AG08396 (cell line): ENCODE measurements at places on chromosomes 12 and 14.

GRCh38 chr12:49223122-49223521, 34.2 kb upstream of the TUBA1A start:
- DNase-seq: no peak

GRCh38 chr12:91636721-91637120, 454.1 kb upstream of the DCN start:
- DNase-seq: no peak

DNA sequence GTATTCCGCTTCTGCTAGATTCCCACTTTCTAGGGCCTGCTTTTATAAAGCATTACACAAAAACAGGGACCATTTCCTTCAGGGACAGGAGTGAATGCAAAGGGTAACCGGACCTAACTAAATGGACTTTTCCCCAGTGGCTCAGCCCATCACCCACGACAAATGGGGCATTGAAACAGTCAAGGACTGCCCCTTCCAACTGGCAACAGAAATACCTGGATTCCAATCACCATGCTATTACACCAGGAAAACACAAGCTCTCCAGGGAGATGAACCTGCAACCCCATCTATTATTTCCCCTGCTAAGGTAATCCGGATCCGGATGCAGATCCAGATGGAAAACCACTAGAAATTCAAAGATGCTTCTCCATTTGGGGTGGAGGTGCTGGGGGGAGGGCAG, 1.0 kb downstream of the MPHOSPH9 start:
- DNase-seq: no peak

GRCh38 chr14:64506721-64507120, 2.2 kb downstream of the ZBTB1 start:
- no peak for DNase-seq

- DNase-seq: no peak
Measured at GRCh38 chr12:119082496-119082895, 96.2 kb upstream of the HSPB8 start.

GRCh38 chr12:26069796-26070195, 55.0 kb downstream of the BHLHE41 start:
- no peak for DNase-seq

DNA sequence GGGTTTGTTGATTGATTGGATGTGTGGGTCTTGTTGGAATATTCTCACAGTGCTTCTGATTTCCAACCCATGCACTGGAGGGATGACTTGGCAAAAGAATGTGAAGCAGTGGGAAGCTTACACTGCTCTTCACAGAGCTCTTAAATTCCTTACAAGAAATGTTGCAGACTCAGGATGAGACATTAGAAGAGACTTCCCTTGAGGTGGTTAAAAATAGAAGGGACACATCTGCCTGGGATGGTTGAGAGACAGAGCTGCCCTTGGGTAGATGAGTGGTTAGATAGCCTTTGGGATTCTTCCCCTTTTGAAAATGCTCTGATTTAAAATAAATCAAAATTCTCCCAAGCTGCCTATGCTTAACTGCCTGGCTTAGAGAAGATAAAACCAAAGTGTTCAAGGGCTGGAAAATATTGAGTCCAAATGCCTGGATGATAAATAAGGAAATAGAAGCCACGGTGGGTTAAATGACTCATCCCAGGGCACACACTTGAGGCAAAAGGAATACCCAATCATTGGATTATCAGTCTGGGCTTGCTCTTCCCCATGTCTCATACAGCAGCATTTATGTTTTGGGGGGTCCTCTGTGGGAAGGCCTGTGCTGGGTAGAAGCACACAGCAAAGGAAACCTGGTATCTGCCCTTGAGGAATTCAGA, 264.3 kb downstream of the AKAP6 start:
- peak; percentile 53 for DNase-seq

- DNase-seq: no peak
Measured at GRCh38 chr14:78202163-78202562, 32.0 kb downstream of the NRXN3 start.

DNA sequence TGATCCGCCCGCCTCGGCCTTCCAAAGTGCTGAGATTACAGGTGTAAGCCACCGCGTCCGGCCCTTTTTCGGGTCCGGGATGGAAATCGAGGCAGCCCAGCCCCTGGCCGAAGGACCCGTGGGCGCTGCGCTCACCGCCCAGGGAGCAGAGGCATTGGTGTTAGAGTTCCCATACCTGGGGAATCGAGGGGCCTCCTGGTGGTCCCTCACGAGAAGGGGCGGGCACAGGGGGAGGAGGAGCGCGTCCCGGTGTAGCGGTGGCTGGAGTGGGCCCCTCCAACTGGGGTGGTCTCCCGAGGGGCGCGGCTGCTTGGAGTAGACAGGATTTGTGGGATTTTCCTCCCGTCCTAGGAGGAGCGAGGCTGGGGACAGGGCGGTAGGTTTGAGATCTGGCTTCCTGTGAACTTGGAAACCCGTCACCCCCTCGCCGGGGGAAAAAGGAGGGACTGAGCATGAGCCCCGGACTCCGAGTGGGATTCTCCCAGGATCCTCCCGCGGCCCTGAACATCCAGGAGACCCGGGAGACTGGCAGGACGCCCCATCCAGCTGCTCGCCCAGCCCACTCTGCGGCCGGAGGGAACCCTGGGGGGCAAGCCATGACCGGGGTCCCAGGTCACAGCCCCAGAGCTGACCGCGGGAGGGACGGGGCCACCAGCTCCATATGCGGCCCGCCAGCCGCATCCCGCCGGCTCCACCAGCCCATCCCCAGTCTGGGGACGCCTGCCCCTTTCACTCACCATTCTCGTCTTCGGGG, 70.9 kb downstream of the ASCL4 start:
- no peak for DNase-seq

GRCh38 chr14:59769586-59769985, 101.0 kb downstream of the RTN1 start:
- DNase-seq: no peak

DNA sequence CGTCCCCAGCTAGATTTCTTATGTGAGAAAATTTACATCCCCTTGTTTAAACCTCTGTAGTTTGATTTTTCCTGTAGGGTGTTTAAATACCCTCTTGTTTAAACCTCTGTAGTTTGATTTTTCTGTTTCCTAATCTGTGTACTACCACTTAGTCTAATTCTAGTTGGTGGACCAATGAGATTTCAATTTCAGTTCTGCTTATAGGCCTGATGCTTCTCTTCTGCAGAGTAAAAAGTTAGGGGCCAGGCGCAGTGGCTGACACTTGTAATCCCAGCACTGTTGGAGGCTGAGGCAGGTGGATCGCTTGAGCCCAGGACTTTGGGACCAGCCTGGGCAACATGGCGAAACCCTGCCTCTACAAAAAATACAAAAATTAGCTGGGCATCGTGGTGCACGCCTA, 11.5 kb downstream of the UBC start:
- DNase-seq: no peak

- DNase-seq: no peak
Measured at GRCh38 chr14:56195704-56196103, 77.5 kb downstream of the PELI2 start.

DNA sequence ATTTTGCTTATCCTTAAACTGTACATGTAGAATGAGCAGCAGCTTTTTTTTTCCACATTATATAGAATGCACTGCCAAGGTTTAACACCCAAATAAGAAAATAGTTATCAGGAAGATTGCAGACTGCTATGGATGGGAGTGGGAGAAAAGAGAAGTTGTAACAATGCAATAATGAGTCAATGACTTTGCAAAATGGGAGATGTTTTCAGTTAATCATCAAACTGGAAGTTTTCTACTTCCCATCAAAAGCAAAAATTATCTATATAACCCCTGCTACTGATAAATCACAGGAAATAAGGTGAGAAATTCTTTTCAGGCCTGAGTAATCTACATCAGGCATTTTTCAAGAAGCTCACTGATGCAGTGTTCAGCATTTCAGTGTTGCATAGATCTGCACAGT, 309.1 kb downstream of the GXYLT1 start:
- DNase-seq: no peak

- no peak for DNase-seq
Measured at GRCh38 chr12:59736359-59736758, 140.5 kb downstream of the SLC16A7 start.

GRCh38 chr12:81722004-81722403, 37.1 kb downstream of the PPFIA2 start:
- no peak for DNase-seq

- peak; percentile 90 for DNase-seq
Measured at GRCh38 chr12:77324763-77325468, 259.5 kb upstream of the E2F7 start.

GRCh38 chr14:95943699-95944098, 67.1 kb downstream of the TUNAR start:
- DNase-seq: no peak

DNA sequence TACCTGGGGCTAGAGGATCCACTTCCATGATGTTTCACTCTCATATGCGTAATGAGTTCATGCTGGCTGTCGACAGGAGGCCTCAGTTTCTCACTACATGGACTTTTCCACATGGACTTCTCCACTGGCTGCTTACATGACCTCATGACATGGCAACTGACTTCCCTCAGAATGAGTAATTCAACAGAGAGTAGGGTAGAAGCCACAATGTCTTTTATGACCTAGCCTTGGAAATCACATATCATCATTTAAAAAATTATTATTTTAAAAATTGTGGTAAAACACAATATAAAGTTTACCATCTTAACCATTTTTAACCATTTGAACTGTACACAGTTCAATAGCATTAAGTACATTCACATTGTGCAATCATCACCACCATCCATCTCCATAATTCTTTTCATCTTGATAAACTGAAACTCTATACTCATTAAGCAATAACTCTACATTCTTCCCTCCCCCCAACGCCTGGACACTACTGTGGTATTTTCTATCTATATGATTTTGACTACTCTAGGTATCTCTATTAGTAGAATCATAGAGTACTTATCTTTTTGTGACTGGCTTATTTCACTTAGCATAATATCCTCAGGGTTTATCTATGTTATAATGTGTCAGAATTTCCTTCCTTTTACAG, 144.5 kb downstream of the TGFB3 start:
- DNase-seq: no peak
